Esophagus muscularis mucosa (tissue), 4 donors: ENCODE measurements at places on chromosomes 2 and 18. TPM values are rescaled to one million over a fixed set of nuclear protein-coding genes. Genes with fewer than 3 reads are reported as not detected.
A peak's percentile ranks its signal among the peaks of the same experiment; 100 is the strongest.

DNA sequence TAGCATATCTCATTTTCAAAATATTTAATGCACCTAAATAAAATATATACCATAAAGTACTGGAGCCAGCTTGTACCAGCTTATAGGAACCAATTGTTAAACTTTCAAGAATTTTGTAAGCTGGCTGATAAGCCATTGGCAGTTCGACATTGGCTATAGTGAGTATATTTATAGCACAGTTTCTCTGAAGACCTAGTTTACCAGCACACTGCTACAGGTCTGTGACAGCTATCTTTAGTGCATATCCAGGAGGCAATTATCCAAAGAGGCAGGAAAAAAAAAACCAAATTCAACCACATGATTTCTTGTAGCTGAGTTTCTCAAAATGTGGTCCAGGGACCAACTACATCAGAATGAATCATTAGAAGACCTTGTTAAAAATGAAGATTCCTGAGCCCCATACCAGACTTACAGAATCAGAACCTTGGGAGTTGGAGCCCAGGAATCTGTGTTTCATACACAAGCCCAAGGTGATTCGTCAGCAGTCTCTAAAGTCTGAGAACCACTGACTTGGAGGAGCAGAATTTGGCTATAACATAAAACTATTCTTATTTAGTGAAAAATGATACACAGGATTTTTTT is 279.0 kb upstream of the NRP2 start:
- peaks cover 8% of the 10 kb centered on the region for H3K4me1 ChIP-seq
- no peaks in the 10 kb centered on the region for H3K27me3 ChIP-seq
- no peak for DNase-seq
- no peak overlapping the region for H3K27ac ChIP-seq
- no peaks in the 10 kb centered on the region for H3K36me3 ChIP-seq

- DNase-seq: no peak
- peak overlapping the region; percentile 58 for H3K27ac ChIP-seq
- H3K27me3 ChIP-seq: no peaks in the 10 kb centered on the region
- no peaks in the 10 kb centered on the region for H3K36me3 ChIP-seq
Observed at GRCh38 chr2:46656640-46657039, 177.3 kb downstream of the TMEM247 start.

DNA sequence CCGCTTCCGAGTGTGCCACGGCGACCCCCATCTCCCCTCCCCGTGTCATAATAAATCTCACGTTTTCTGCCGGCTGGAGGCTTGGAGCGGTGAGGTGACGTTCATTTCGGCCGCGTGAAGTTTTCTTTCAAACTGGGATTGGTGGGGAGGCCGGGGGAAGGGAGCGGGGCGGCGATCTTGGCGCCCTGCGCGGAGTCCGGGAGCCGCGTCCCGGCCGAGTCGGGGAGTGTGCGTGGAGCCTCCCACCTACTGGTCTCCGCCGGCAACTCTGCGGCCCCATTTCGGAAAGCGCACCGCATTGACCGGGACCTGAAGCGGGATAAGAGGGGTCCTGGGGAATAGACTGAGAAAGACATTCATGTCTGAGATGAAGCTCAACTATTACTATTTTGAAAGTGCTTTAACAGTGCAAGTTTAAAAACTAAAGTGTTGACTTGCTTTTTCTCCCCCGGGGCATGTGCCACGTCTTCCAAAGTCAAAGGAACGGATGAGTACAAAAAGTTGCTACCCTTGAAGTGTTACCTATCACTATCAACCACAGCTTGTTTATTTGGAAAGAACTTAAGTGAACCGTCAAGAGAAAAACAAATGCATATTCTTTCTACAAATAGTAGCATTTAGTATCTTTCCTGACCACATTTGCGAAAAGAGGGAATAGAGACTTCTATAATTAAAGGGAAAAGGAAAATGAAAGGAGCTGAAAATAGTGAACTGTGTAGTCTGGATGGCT is 818 bp upstream of the IKZF2 start:
- H3K27me3 ChIP-seq: no peaks in the 10 kb centered on the region
- DNase-seq: peak; percentile 93
- H3K4me3 ChIP-seq: peak overlapping the region; percentile 78
- H3K4me1 ChIP-seq: peaks cover 30% of the 10 kb centered on the region

DNA sequence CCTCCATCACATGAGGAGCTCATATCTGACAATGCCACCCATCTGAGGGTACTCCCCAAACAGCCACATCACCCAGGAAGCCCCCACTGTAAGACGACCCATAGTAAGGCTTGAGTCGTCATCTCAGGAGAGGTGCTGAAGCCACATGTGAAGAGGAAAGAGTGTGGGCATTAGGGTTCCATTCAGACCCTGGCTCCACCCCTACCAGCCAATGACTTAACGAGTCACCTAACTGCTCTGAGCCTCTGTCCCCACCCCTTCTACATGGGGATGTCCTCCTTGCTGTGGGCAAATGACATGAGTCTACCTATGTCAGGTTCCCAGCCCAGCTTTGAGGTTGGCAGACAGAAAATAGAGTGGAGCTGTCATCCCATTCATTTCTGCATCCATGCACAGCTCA is 46.3 kb downstream of the C1QL2 start:
- no peaks in the 10 kb centered on the region for H3K4me1 ChIP-seq
- H3K27me3 ChIP-seq: peaks cover 40% of the 10 kb centered on the region
- no peak overlapping the region for H3K4me3 ChIP-seq
- H3K36me3 ChIP-seq: no peaks in the 10 kb centered on the region
- H3K27ac ChIP-seq: no peak overlapping the region
- DNase-seq: no peak

DNA sequence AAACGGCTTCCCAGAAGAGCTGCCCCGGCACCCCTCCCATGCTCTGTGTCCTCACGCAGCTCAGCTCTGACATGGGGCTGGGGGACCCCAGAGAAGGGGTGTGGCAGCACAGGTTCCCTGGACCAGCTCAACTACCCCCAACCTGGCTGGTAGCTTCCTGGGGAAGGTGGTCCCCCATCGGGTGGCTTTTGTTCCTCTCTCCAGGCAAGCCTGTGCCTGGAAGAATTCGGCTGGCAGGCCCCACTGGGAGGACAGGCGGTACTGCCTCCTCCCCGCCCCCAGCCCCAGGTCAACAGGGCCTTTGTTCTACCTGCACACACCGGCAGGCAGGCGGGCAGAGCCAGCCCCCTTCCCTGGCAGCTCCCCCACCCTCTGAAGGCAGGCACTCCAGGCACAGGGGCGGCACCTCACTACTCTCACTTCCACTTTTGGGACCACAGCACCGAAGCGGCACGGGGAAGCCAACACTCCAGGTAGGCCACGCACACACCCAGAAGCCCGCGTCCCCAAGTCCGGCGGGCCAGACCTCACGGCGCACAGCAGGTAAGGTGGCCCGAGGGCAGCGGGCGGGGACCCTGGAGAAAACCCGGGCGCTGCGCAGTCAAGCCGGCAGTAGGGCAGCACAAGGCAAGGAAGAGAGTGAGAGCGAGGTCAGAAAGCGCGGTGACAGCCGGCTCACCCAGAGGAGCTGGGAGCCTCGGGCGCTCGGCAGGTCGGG is 1.3 kb downstream of the HS6ST1 start:
- H3K4me3 ChIP-seq: peak overlapping the region; percentile 66
- peaks cover 82% of the 10 kb centered on the region for H3K4me1 ChIP-seq
- H3K27me3 ChIP-seq: no peaks in the 10 kb centered on the region
- H3K36me3 ChIP-seq: peaks cover 8% of the 10 kb centered on the region

The LYG2 gene
- total RNA-seq: not detected

The TRPM8 gene
- total RNA-seq: not detected

The HADHB gene
- 163 TPM for total RNA-seq

The ANKRD23 gene
- total RNA-seq: 3.9 TPM

The B3GNT7 gene
- total RNA-seq: 3.7 TPM

DNA sequence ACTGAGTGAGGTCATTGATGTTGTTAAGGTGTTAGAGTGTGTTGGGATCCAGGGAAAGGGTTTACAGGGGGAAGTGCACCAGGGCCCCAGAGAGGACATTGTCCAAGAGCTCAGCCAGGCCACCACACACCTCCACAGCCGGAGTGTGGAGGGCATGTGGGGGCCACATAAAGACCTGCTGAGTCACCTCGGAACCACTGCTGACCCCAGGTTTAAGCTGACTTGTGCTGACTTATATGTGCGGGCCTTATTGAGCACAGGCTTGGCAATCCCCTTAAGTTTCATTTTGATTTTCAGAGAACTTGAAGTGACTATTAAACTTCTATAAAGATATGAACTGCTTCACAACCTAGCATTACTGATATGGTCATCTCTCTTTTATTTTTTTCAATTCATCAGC is 166.2 kb upstream of the MAP3K20 start:
- peaks cover 8% of the 10 kb centered on the region for H3K4me1 ChIP-seq
- no peak for DNase-seq
- H3K4me3 ChIP-seq: no peak overlapping the region
- no peak overlapping the region for H3K27ac ChIP-seq

- H3K27ac ChIP-seq: no peak overlapping the region
- no peak for DNase-seq
- H3K4me3 ChIP-seq: no peak overlapping the region
- H3K4me1 ChIP-seq: no peaks in the 10 kb centered on the region
- no peaks in the 10 kb centered on the region for H3K27me3 ChIP-seq
Observed at GRCh38 chr2:14577843-14578242, 54.7 kb upstream of the LRATD1 start.

GRCh38 chr18:32610176-32610575 is 139.5 kb upstream of the GAREM1 start:
- no peak overlapping the region for H3K27ac ChIP-seq
- no peak for DNase-seq
- no peaks in the 10 kb centered on the region for H3K27me3 ChIP-seq

The EFHD1 gene
- total RNA-seq: 13.8 TPM

GRCh38 chr2:51258301-51258700 is 226.4 kb upstream of the NRXN1 start:
- H3K4me1 ChIP-seq: no peaks in the 10 kb centered on the region
- H3K27ac ChIP-seq: no peak overlapping the region
- no peak for DNase-seq
- no peak overlapping the region for H3K4me3 ChIP-seq
- no peaks in the 10 kb centered on the region for H3K27me3 ChIP-seq

- no peaks in the 10 kb centered on the region for H3K36me3 ChIP-seq
- no peaks in the 10 kb centered on the region for H3K4me1 ChIP-seq
- H3K27me3 ChIP-seq: no peaks in the 10 kb centered on the region
- DNase-seq: no peak
Observed at GRCh38 chr2:150357770-150358467, 129.5 kb downstream of the RND3 start.

The OSBPL6 gene
- total RNA-seq: 1.8 TPM

GRCh38 chr2:197128126-197128525 is 182.5 kb downstream of the ANKRD44 start:
- H3K27me3 ChIP-seq: no peaks in the 10 kb centered on the region
- H3K36me3 ChIP-seq: no peaks in the 10 kb centered on the region

GRCh38 chr18:79905993-79906392 is 45.5 kb downstream of the SLC66A2 start:
- no peak overlapping the region for H3K27ac ChIP-seq
- no peaks in the 10 kb centered on the region for H3K4me1 ChIP-seq
- H3K36me3 ChIP-seq: peaks cover 35% of the 10 kb centered on the region
- DNase-seq: no peak

DNA sequence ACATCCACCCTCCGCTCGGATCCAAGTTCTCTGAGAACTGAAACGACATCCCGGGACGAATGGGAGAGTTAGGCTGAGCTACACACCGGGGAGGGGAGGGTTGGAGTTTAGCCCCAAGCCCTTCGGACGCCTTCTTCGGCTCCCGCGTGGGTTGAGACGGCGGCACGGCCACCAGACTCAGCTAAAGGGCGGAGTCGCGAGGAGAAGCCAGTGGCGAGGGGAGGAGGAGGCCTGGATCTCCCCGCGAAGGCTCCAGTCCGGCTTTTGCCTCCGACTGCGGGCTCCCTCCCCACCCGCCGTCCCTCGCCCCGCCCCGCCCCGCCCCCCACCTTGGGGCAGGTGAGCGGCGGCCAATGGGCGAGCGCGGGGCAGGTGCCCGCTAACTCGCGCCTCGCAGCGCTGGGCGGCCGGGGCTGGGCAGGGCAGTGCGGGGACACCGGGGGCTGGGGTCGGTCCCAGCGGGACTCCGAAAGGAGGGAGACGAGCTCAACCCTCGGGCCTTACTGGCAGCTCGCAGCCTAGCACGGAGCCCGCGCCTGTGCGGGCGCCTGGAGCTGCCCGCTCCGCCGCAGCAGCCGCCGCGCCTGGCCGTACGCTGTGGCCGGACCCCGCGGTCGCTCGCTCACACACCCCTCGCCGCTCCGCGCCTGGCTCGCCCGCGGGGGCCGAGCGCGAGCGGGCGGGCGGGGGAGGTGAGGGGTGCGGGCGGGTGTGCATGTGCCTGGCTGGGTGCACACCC is at the start of gene EMX1:
Gene EMX1 (plus strand): TSS at position 382 of the 739 bp plus-strand sequence. CDS start 334 bp downstream, at position 716.
- peaks cover 32% of the 10 kb centered on the region for H3K27me3 ChIP-seq
- H3K27ac ChIP-seq: no peak within 1 kb of the TSS
- H3K36me3 ChIP-seq: no peaks in the 10 kb centered on the region
- peak within 1 kb of the TSS; percentile 48 for H3K4me3 ChIP-seq
- no peak for DNase-seq

DNA sequence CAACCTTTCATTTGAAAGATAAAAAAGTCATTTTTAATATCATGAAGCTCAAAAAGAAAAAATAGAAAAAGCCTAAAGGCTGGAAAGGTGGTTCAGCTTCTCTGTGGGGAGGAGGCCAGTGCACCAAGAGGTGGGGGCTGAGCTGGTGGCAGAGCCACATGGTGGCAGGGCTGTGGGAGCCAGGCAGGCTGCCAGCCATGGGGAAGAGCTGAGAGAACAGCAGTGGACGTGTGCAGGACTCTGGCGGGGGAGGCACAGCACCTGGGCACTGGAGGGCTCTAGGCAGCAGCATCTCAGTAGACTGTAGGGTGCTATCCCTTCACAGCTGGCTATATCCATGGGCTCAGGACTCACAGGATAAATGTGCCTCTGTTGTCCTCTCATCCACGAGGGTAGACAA is 47.8 kb downstream of the STK25 start:
- no peaks in the 10 kb centered on the region for H3K27me3 ChIP-seq
- no peak overlapping the region for H3K4me3 ChIP-seq
- no peak overlapping the region for H3K27ac ChIP-seq
- no peaks in the 10 kb centered on the region for H3K4me1 ChIP-seq
- DNase-seq: no peak
- H3K36me3 ChIP-seq: peaks cover 15% of the 10 kb centered on the region

- no peak for DNase-seq
- no peak overlapping the region for H3K27ac ChIP-seq
- H3K4me3 ChIP-seq: no peak overlapping the region
- no peaks in the 10 kb centered on the region for H3K27me3 ChIP-seq
Observed at GRCh38 chr2:237058423-237058822, 27.3 kb upstream of the COPS8 start.

The COLEC12 gene
- 24.9 TPM for total RNA-seq

GRCh38 chr18:79643054-79643984 is 36.3 kb upstream of the CTDP1 start:
- no peaks in the 10 kb centered on the region for H3K36me3 ChIP-seq
- peaks cover 53% of the 10 kb centered on the region for H3K27me3 ChIP-seq
- no peak for DNase-seq
- peaks cover 5% of the 10 kb centered on the region for H3K4me1 ChIP-seq
- no peak overlapping the region for H3K27ac ChIP-seq

The CNNM4 gene
- 7.5 TPM for total RNA-seq

- DNase-seq: peak; percentile 60
- H3K27ac ChIP-seq: peak overlapping the region; percentile 55
- no peaks in the 10 kb centered on the region for H3K27me3 ChIP-seq
- H3K4me1 ChIP-seq: peaks cover 14% of the 10 kb centered on the region
- H3K36me3 ChIP-seq: peaks cover 6% of the 10 kb centered on the region
Observed at GRCh38 chr2:86274265-86274917, 63.0 kb downstream of the REEP1 start.
